Forelimb muscle (tissue), 1 donor: ENCODE measurements at places on chromosomes 3 and 15.

DNA sequence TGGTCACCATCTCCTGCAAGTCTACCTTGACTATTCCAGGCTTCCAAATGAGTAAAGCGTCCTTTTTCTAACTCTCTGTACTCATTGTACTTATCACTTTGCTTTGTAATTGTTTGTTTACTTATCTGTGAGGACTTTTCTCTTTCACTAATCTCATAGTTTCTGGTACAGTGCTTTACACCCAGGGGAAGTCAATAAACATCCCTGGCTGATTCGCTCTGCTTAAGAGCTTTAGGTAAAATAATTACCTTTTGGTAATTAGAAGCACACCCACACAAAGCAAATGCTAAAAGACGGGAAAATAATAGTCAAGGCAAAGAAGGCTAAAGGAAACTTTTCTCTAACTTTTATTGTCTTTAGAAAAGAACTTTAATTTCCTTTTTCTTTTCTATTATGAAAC, 466.9 kb upstream of the ROBO1 start:
- no peak for DNase-seq

- DNase-seq = no peak
Measured at GRCh38 chr3:16392717-16393116, 120.8 kb downstream of the RFTN1 start.

GRCh38 chr3:134029734-134030378, at the start of gene SLCO2A1:
SLCO2A1 (minus strand) TSS chr3:134029925; CDS start chr3:134029802, 123 bp downstream.
- DNase-seq = no peak

- no peak for DNase-seq
Measured at GRCh38 chr15:64151727-64152506, at the start of gene SNX22. SNX22 (plus strand) TSS chr15:64151731; CDS start chr15:64151776, 45 bp downstream.

- no peak for DNase-seq
Measured at GRCh38 chr3:52349131-52349530, 33.0 kb downstream of the DNAH1 start.
